ENCODE measurements at places on chromosomes 11 and 22.

DNA sequence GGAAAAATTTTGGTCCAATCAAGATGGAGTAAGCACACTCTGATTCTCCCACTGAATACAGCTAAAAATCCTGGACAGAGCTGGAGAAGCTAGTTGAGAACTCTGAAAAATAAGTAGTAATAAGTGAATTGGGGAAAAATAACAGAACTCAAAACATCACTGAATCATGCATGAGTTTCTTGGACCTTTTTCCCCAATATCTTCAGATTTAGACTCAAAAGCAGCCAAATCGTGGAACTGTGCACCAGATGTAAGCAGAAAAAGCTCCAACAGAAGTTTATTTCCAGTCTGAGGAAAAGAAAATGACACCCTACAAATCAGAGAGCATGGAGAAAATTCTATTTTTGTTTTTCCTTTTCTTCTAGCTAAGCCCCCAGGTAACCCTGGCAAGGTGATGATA is 279.7 kb upstream of the CTSC start:
- DNase-seq, result no peak

- DNase-seq, result no peak
These were observed 27.7 kb downstream of the ARFGAP2 start for GRCh38 chr11:47148903-47149531.

- no peak for DNase-seq
These were observed 5.4 kb upstream of the DNAJB13 start for GRCh38 chr11:73945396-73945795.

GRCh38 chr11:44695169-44695833 is 31.5 kb upstream of the TSPAN18 start:
- no peak for DNase-seq

DNA sequence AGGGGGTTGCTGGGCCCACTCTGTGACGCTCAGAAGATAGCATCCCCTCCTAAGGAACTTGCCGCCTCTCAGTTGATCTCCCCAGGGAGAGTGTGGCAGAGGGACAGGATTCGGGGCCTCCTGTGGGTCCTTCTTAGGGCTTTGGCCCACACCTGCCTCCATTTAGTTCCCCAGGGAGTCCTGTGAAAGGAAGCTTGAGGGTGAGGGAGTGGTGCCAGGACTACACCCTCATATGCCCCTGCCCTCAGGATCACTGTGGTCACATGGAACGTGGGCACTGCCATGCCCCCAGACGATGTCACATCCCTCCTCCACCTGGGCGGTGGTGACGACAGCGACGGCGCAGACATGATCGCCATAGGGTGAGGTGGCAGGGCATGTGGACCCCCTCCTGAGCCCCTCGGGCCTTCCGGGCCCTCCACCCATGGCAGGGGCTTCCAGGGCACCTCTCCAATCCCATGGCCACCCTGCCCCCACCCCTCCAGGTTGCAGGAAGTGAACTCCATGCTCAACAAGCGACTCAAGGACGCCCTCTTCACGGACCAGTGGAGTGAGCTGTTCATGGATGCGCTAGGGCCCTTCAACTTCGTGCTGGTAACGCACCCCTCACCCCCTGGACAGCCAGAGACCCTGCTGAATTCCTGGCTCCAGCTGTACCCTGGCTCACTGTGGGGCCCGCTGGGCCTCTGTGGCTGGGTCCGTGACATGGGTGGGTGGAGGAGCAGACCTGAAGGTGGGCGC is 3.5 kb downstream of the INPP5J start:
- DNase-seq, result no peak

- no peak for DNase-seq
These were observed 104.9 kb downstream of the KCNC1 start for GRCh38 chr11:17839450-17839849.

DNA sequence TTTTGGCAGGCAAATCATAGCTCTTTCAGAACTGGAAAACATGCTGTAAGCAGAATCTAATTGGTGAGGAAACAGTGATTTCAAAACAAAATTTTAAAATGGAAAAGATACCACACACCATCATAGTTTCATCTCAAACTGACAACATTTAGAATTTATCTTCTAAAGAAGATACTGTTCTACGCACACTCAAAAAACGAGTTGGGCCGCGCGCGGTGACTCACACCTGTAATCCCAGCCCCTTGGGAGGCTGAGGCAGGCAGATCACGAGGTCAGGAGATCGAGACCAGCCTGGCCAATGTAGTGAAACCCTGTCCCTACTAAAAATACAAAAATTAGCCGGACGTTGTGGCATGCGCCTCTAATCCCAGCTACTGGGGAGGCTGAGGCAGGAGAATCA is 44.2 kb upstream of the ADSL start:
- no peak for DNase-seq
